ENCODE measurements at places on chromosomes 1 and 21.

GRCh38 chr1:229349463-229350385 is 6.9 kb upstream of the CCSAP start:
- DNase-seq: no peak

- no peak for DNase-seq
Observed at GRCh38 chr1:150392627-150393026, 28.7 kb downstream of the RPRD2 start.

DNA sequence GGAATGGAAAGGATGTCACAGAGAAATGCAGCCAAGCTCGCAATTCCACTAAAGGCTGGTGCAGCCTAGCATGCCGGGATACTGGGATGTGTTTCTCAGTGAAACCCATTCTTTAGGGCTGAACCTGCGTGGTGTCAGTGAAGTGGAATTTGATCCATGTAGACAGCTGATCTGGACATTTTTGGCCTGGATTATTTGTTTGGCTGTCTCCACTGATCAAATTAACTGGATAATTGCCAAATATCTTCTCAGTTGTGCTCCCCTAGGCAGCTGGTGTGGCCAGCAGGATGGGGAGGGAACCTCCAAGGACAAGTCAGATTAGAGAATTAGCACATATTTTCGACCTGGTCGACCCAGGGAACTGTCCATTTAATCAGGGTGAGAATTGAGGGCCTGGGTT is 318.4 kb downstream of the RPS6KC1 start:
- no peak for DNase-seq

DNA sequence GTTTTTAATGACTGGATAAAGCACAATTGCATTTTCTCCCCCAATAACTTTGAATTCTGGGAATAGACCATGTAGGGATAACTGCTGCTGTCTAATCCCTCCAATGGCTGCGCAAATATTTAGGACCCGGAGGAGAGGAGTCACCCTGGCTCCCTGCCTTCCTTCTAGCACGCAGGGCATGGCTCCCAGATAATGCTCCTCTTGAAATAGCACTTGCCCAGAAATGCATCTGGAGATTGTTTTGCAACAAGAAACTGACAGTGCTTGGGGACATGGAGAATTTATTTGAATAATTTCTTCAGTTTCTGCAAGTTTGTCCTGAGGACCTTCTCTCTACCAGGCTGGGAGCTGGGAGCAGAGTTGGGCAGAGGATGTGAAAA is 83.5 kb downstream of the MAN1C1 start:
- no peak for DNase-seq

- no peak for DNase-seq
Observed at GRCh38 chr1:180816132-180816531, 96.6 kb upstream of the KIAA1614 start.

DNA sequence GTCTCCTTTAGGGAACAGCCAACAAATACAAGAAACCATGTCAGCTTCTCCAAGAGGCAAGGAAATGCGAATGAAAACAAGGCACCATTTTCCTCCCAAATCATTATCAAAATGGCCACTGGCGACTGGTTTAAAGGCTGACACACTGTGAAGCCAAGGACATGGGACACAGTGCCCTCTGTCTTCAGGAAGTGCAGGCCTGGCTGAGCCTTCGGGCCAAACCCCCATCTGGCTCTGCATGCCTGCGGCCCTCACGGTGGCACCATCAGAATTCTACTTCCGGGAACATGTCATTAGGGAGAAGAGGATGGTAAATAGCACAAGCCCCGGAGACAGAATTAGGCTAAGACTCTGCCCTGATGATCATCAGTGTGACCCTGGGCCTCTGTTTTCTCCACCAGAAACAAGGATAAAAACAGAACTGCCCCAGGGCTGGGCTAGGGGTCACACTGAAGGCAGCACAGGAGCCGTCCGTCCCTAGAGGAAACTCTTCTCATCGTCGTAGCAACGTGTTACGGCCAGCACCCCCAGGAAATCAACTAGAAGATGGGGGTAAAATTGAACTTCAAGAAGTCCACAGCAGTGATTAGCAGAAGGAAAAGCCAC is 103.5 kb downstream of the NPHP4 start:
- DNase-seq: no peak

DNA sequence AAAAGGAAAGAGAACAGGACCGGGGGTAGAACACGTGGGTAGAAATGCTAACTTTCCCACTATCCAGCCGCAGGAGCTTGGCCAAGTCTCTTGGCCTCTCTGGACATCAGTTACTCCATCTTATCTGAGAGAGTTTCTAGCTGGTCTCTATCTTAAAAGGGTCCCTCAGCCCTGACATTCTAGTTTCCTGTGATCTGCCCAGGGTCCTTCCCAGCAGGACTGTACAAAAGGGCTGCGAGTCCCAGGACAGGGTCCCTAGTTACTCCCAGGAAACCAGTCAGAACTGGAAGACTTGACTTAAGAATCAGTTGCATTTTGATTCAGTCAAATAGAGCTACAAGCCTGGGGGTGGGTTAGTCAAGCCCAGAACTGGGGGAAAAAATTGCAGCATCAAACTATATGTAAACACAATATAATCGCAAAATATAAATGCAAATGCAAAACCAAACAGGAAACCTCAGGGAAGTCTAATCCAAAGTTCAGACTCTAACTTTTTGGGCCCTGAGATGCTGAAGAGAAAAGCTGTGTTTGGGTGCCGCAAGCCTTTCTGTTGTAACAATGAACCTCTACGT is 2.9 kb downstream of the ASAP3 start:
- DNase-seq: no peak

DNA sequence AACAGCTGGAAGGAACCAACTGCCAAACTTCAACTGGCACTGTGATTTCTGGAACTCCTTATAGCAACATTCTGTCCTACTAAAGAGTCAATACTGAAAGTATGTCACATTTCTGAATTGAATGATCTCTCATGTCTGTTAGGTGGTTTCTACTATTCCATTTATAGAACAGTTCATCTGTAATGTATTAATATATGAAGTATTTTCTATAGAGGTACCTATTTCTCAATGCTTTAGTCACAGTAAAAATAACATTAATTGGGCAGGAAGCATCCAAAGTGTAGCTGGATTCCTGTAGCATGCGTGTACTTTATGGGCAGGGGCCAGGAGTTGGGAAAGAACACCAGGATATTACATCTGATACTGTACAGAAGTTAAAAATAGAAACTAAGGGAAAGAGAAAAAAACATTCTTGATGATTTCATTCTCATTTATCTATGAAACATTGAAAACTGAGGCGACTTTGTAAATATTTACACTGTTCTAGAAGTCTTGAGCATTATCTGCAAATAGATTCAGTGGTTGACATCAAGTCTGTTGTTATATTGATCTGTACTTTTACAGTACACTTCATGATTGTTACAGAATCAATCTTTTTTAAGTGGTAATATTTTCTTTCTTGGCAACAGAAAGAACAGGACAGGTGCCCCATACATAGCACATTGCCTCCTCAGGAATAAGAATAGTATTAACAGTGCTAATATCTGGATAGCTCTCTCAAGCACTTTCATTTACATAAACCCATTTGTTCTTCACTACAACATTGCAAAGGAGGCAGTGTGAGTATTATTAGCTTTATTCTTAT is 6.2 kb upstream of the ZNF281 start:
- no peak for DNase-seq

DNA sequence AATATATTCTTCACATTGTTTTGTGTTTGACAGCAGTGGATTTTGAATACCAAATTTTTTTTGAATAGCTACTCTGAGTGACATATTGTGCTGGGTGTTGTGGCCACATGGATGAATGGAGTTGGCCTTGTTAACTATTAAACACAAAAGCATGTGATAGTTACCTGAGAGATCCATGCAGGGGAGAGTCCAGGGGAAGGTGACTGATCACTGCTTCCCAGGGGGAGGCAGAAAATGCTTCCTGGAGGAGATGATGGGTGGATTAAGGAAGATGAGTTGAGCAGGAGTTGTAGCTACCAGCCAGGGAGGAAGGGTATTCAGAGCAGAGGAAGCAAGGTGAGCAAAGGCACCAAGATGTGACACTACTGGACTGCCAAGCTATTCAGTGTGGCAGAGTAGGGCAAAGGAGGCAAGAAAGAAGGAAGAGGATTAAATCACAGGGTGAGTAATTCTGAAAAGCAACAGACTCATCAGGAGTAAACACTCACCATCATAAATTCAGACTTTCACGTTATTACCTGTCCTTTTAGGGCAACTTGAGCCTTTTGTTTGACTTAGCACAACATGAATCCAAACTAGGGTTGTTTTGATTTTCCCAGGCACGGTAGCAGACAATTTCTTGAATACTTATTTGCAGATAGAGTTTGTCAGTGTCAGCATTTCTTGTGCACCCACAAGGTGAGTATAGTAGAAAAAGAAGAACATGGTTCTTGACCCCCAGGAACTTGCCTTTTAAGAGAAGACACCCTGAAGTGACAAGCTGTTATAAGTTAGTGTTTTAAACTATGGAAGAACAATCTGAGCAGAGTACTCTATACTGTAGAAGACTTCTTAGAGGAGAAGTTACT is 4.2 kb downstream of the CD46 start:
- no peak for DNase-seq

DNA sequence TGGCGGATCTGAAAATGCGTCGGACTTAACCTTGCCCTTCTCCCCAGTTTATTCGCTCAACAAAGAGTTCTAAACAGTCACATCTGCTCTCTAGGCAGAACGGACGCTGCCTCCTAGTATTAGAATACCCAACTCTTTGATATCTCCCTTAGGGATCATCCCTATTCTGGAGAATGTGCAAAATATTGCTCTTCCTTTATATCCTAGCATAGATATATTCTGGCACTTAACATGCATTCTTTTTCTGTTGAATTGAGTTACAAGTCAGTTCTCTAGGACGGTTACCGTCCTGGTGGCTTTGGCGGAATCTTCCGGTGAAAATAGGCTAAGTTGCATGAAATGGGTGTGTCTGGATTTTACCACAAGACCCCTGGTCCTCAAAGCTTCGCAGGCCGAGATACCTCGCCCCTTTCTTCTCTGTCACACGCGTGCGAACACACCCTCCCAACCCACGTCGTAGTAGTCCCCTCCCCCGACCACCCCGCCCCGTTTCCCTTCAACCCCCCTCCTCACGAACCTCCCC is 501 bp upstream of the DNAJC6 start:
- DNase-seq: no peak

GRCh38 chr1:112935461-112936111 is 20.4 kb downstream of the SLC16A1 start:
- DNase-seq: no peak

DNA sequence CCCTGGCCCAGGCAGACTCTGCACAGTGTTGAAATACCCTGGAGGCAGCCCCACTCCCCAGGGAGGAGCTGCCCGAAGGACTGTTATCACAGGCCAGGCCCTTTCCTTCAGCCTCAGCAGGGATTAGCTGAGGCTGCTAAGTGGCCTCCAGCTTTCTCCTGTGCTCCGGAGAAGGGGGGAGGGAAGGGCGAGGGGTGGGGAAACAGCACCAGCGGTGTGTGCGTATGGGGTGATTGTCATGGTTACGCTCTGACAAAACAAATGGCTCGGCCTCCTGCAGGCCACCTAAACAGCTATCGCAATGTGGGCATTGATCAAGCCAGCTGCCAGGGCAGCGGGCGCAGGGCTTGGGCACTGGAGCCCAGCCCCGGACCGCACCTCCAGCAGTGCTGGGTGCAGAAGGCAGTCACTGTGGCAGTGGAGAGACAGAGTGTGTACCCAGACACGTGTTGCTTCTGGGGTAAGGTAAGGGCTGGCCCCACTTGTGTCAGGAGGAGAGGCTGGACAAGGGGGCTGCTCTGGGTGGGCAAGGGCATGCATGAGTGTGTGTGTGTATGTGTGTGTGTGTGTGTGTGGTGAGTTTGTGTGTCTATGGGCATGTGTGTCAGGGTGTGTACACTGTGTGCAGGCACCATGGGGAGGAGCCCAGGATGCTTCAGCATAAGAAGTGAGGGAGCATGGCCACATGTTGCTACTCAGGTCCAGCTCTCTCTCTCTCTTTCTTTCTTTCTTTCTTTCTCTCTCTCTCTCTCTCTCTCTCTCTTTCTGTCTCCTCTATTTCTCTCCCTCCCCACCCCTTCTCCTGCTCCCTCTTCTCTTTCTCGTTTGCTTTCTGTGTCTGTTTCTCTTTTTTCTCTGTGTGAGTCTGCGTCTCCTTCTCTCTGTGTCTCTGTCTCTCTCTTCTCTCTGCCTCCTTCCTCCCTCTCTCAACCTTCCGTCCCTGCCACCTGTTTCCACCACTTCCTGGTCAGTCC is at the start of gene VWA5B1:
Gene VWA5B1 (plus strand): TSS at position 252 of the 974 bp plus-strand sequence. CDS start 19,727 bp downstream, outside the sequence.
- no peak for DNase-seq

GRCh38 chr1:234690872-234691271 is 80.9 kb upstream of the IRF2BP2 start:
- DNase-seq: no peak

Data from GM12892 (cell line).